ENCODE measurements at places on chromosomes 6 and 20.
A peak's percentile ranks its signal among the peaks of the same experiment; 100 is the strongest.

DNA sequence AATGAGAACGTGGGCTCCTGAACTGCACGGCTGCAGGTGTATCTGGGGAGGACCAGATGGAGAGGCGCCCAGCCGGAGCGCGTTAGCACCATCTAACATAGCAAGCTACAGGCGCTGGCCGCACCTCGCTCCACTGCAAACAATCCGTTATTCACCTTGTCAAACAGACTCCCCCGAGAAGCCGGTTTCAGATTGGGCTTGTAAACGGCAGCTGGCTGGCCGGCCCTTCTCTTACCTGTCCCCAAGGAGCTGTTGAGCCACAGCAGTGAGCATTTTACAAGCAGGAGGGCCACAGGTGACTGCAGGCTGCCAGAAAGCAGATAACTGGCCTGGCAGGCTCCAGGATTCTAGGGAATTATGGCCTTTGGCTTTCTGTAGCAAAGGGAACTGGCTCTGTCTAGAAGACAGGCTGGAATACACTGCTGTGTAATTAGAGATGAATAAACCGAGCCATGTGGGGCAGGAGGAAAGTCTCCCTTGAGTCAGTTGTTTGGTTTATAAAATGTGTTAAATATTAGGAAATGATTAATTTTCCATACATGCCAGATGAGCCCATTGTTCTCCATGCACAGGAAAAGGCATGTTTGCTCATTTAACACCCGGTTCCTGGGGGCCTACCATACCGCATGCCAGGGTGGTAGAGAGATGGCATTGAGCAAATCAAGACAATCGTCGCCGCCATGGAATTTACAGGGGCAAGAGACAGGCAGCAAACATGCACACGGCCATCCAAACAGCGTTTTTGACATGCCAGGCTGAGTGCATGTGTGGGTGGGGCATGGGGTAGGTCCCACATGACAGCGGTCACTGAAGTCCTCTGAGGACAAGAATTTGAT is 159.3 kb downstream of the NFATC2 start:
- no peak for DNase-seq

GRCh38 chr6:167981916-167982462 is 15.5 kb upstream of the KIF25 start:
- no peak for DNase-seq

DNA sequence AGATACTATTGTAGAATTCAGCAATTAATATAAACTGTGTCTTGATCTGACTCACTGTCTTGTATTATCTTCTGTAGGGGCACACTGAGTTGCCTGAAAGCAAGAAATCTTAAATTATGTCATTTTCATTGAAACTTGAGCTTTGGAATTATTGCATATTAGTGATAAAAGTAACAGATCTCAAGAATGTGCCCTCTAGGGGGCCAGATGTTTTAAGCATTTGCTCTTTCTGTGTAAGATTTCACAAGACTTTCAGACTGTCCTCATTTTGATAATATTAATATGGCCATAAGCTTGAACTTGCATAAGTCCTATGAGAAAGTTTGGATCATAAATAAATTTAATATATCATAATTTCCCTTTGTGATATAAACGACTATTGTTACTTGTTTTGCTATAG is 55.5 kb upstream of the MYO6 start:
- no peak for DNase-seq

- DNase-seq = no peak
These were observed 40.0 kb upstream of the GCNT2 start for GRCh38 chr6:10481101-10481500.

DNA sequence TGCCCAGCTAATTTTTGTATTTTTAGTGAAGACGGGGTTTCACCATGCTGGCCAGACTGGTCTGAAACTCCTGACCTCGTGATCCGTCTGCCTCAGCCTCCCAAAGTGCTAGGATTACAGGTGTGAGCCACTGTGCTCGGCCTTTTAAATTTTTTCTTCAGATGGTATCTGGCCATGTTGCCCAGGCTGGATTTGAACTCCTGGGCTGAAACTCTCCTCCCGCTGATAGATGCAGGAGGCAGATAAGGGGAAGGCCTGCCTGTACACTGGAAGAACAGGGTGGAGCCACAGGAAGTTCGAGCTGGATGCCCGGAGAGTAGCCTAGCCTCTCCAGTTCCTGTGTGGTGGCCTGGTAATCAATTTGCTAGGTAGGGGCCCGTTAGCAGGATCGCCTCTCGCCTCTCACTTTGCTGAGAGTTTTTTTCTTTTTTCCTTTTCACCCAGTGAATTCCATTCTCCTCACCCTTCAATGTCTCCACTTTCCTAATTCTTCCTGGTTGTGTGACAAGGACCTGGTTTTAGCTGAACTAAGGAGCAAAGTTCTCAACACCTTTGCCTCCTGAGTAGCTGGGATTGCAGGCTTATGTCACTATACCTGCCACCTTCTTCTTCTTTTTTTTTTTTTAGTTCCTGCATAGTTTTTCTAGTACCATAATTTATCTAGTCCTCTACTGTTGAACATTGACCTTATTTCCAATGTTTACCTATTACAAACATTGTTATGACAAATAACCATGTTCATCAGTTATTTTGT is 19.4 kb upstream of the ITCH start:
- DNase-seq = no peak

GRCh38 chr6:151478670-151479069 is 15.1 kb upstream of the CCDC170 start:
- DNase-seq = no peak

GRCh38 chr6:36357872-36358225 is 21.2 kb upstream of the BNIP5 start:
- DNase-seq = no peak

GRCh38 chr6:79425589-79426311 is 111.5 kb downstream of the LCA5 start:
- no peak for DNase-seq

DNA sequence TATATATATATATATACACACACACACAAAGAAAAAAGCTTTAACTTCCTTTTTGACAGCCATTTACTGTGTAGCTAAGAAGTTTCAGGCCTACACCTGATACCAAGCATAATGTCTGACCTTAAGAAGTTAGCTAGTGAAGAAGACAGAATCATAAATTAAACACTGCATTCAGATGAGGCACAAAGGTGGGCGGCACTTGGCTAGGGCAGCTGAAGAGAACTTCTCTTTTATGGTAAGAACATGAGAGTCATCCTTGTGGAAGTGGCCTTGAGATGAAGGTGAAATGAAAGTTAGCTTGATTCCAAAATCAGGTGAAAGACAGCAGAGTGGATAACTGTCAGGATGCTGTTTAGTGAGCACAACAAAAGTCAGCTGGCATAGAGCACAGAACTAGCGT is 46.5 kb downstream of the HTR1B start:
- DNase-seq = no peak

GRCh38 chr6:12572896-12573827 is 143.4 kb upstream of the PHACTR1 start:
- DNase-seq = peak; percentile 81

GRCh38 chr6:54248994-54249393 is 59.2 kb upstream of the TINAG start:
- no peak for DNase-seq

- DNase-seq = no peak
These were observed 41.7 kb upstream of the ZNF831 start for GRCh38 chr20:59121714-59122565.

DNA sequence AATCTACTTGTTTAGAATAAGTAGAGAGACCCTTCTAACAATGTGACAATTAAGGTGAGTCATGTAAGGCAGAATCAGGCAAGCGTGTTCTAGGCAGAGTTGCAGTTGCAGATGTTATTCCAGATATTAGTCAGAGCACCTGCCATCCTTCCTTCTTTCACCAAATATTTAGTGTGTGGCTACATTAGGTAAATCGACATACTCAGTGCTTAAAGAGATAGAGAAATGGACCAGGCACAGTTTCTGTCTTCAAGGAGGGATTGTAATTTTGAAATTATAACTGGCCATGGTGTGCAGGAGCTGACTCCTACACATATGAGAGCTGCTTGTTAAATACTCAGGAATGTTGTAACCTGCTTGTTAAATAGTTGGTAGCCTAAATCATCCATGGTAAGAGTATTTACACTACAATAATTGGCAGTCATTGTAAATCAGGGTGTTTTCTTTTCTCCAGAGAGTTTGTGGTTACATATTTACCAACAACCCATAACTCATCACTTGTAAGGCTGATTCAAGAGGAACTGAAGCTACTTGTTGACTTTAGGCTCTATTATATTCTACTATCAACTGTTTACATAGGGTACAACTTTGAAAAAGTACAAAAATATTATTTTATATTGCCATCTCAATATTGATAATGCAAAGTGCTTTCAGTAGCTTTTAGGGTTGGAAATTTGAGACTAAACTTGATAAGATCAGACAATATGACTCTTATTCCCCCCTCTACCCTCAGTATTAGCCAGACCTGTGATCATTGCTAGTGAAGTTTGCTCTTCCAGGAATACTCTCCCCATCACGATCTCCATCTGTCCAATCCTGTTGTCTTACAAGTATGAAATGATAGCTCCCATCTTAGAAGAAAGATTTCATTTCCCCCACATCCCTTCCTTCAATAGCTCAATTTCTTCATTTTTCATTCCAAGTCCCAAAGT is 607.1 kb downstream of the COL12A1 start:
- DNase-seq = no peak

DNA sequence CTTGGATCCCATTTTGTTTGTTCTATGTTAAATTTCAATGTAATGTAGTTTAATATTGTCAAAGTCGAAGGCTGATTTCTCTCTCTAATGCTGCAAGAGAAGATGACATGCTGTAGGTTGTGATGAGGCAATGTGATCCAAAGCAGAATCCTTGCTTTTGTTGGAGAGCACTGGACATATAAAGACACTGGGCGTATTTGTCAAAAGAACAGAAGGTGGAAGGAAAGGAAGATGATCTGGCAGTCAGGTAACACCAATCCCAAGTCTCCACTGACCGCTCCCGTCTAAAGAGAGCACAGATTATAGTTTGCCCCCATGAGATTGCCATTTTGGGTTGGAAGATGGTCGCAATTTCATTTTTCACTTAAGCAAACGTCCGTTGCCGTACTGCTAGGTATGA is 935 bp upstream of the RFX6 start:
- no peak for DNase-seq

DNA sequence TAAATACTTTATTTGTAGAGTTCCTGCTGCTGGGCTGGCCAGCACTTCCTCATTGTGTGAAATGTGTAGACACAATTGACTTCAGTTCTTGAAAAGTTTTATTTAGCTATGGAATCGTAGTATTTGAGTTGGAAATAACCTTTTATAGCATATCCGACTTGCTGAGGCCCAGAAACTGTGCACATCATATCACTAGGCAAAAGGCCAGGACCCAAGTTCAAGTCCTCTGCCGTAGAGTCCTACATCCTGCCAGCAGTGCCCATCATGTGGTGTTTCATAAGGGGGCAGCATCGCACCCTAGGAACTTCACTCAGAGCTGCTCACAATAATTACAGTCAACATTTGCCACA is 207.7 kb upstream of the SNX9 start:
- DNase-seq = peak; percentile 32

- DNase-seq = no peak
These were observed 12.7 kb downstream of the ELOVL5 start for GRCh38 chr6:53336070-53336469.

DNA sequence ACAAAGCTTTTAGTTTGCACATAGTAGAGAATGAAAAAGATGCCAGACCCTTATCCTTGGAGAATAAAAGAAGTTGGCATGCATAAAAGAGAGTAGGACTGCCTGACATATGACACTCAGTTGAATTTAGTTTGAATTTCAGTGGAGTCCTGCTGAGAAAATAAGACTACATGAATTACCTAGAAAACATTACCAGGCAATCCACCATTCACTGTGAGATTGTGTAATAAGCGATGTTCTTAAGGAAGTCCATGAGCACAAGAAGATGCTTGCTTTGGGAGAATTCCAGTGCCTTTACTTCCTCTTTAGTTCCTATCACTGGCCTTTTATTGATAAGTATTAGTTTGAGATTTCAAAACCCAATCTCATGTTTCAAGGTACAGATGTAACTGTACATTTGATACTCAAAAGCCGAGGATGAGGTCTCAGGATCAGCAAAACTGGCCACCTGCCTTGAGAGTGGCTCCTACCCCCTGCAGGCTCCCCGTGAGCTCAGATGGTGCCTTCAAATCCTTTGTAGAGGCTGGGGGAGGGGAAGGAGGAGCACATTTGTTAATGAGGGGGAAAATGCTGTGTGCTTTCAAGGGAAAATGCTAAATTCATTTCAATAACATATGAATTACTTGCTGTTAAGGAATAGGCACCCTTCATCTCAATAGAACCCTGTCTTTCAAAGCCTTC is 11.2 kb upstream of the UNC93A start:
- no peak for DNase-seq

- DNase-seq = no peak
These were observed 116.6 kb upstream of the HTR1E start for GRCh38 chr6:86820750-86821149.

DNA sequence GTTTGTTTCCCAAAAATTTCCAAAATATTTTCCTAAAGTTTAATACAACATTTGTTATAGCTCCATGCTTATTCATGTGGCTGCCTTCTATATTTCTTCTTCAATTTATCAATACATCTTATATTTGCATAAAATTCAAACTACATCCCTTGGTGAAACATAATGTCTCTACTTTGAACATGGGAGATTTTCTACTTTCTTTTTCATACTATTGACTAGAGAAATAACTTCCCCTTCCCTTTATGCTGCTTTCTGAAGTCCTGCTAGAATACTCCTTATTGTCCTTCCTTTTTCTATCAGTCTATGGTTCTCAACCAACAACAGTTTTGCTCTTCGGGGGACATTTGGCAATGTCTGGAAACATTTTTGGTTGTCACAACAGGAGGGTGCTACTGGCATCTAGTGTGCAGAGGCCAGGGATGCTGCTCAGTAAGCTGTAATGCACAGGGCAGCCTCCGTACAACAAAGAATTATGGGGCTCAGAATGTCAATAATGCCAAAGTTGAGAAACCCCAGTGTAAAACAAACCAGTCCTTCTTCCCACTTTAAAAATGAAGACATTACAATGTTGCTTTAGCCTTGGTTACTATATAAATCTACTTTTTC is 29.9 kb downstream of the MKKS start:
- no peak for DNase-seq
